Fibroblast of skin of left biceps (primary cell): ENCODE measurements at places on chromosomes 12 and 14.

GRCh38 chr12:118334939-118335567 is 37.7 kb downstream of the TAOK3 start:
- no peak for DNase-seq

- no peak for DNase-seq
Measured at GRCh38 chr12:67386869-67387565, 117.9 kb downstream of the CAND1 start.

- peak; percentile 47 for DNase-seq
Measured at GRCh38 chr12:42172441-42173210, 28.0 kb upstream of the GXYLT1 start.

- no peak for DNase-seq
Measured at GRCh38 chr14:67942080-67942710, 122.6 kb downstream of the RAD51B start.

- peak; percentile 47 for DNase-seq
Measured at GRCh38 chr14:105473677-105474482, 741 bp upstream of the CRIP2 start.

DNA sequence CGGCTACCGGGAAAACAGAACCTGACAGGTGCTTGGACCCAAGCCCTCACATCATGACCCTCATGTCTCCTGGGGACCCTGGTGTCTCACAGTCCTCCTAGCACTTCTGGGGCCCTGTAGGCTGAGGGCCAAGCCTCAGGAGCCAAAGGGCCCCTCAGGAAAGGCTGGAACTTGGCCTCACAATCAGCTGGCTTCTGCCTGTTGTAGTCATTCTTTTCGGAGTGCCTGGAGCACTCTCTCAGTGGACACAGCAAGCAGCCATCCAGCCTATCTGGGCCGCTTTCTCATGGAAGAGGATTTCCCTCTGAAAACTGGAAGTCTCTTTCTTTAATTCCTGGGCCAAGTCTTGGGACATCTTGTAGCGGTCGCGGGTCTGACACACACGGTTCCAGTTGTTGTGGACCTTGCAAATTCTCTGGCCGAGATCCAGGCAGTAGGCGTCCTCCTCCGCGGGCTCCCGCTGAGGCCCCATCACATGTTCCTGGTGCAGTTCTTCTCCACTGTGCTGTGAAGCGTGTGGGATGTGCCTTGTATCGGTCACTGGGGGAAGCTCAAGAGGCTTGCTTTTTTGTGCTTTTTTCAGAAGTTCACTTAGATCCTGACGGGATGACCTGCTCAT is 169.3 kb downstream of the EMP1 start:
- DNase-seq, result no peak

- no peak for DNase-seq
Measured at GRCh38 chr12:5003025-5003666, 40.5 kb upstream of the KCNA5 start.

DNA sequence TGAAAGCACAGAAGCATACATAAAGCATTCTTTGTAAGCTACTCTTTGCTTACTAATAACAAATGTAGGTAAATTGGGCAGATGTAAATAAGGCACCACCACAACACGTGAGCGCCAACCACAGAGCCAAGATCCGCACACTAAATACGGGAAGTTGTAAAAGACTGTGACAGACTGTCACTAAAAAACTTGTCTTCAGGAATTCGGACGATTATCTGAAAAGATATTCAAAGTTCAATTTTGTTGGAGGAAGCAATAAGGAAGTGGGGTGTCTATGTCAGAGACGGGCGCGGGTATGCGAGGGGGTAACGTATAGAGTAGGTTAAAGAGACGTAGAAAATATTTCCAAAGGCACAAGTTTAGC is 1.5 kb upstream of the HSP90B1 start:
- DNase-seq, result no peak

DNA sequence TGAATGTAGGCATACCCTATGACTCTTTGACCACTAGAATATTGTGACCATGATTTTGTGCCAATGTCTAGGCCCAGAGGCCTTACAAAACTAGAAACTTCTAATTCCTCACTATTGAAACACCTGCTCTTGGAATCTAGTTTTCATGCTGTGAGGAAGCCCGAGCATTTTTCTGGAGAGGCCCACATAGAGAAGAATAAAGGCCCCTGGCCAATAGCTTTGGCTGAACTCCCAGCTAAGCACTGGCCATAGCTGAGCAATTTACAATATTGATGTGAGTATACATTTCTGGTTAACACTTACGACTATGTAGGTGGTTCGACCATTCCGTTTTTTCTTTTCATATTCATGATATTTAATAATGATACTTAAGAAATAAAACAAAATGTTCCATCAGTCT is 190.3 kb downstream of the KCNH5 start:
- DNase-seq, result no peak

DNA sequence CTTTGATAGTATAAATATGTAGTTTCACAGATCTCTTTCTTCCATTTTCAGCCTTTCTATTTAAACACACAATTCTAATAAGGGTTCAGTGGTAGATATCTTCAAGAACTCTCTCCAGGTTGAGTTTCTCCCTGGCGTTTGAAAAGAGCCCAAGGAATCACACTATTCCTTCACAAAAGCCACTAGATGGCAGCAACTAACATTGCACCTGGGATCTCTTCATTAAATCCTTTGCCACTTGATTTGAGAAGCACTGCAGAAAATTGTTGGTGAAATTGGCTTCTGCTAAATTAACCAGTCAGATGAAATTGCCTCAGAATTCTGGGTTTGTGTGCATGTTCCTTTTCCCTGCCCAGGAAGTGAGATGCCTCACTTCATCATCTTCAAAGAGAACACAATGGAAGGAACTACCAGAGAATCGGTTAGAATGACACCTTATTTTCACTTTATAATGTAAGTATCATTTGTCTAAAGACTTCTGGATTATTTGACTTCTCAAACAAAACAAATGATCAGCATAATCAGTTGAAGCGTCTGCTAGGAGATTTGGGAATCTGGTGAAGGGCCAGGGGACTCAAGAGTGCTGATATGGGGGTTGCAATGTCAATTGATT is 6.8 kb downstream of the CCDC198 start:
- peak; percentile 13 for DNase-seq

GRCh38 chr14:102508410-102508773 is 1.2 kb downstream of the ANKRD9 start:
- no peak for DNase-seq

DNA sequence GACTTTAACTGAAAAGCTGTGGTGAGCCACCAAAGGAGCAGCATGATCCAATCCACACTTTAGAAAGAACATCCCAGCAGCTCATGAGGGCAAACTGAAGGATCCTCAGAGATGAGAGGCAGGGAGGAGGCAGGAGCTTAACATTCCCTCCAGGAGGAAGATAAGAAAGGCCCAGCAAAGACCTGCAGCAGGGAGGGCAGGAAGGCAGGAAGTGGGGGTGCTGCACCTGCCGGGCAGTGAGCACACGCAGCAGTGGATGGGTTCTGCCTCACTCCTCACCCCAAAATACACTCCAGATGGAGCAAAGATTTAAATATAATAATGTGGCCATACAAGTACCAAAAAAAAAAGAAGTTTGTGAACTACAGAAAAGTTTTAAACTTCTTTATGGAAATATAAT is 48.4 kb downstream of the GCH1 start:
- no peak for DNase-seq

DNA sequence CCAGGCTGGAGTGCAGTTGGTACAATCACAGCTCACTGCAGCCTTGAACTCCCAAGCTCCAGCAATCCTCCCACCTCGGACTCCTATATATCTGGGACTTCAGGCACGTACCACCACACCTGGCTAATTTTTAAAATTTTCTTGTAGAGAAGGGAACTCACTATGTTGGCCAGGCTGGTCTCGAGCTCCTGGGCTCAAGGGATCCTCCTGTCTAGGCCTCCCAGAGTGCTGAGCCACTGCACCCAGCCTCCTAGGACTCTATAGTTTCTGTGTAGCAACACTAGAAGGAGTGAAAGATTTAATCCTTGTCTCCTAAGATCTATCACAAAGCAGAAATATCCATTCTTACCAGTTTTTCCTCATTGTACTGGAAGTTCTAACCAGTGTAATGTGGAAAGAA is 4.3 kb upstream of the APOF start:
- DNase-seq, result no peak

DNA sequence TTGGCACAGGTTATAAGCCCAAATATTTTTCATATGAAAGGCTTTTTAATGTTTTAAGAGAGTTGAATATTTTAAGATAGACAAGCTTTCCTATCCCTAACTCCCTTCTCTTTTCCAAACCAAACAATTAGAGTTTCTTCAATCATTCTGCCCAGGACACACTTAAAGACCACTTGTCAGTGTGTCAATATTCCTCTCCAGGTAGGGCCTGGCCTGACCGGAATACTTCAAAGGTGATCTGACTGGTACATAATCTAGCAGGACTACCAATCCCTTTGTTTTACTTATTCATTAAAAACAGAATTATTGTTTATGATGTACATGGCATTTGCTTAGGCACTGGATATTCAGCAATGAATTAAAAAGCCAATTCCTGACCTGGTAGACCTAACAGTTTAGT is 24.2 kb upstream of the SNRPF start:
- no peak for DNase-seq

- no peak for DNase-seq
Measured at GRCh38 chr12:104735801-104736200, 222.3 kb downstream of the SLC41A2 start.

GRCh38 chr12:64181430-64182291 is 40.4 kb downstream of the KICS2 start:
- peak; percentile 89 for DNase-seq

- no peak for DNase-seq
Measured at GRCh38 chr12:100153131-100153530, 10.5 kb upstream of the BLTP3B start.

GRCh38 chr14:89184952-89185351 is 232.1 kb downstream of the FOXN3 start:
- DNase-seq, result no peak

DNA sequence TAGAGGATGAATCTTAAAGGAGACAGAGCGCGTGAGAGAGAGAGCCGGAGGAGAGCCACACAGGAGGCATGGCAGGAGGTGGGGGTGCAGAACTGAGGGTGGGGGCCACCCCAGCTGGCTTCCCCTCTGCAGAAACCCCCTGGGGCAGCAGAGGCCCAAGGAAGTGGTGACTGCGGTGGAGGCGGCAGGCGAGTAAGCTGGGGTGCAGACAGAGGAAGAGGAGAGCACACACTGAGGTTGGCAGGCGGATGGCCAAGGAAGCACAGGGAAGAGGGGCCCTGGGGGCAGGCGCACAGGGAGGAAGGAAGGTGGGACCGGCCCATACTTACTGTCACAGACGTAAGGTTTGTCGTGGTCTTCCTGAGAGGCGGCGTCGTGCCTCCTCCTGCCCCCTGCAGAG is 179.8 kb downstream of the DPF3 start:
- no peak for DNase-seq

GRCh38 chr12:83932011-83932410 is 980.6 kb downstream of the SLC6A15 start:
- no peak for DNase-seq

GRCh38 chr12:10726945-10727344 is 3.8 kb upstream of the YBX3 start:
- DNase-seq, result no peak

- no peak for DNase-seq
Measured at GRCh38 chr14:96501217-96501739, 904 bp upstream of the PAPOLA start.
